DND-41 (cell line): ENCODE measurements at places on chromosomes 12 and 14.

- no peaks in the 10 kb centered on the region for H3K4me1 ChIP-seq
- no peak overlapping the region for H3K4me3 ChIP-seq
- no peak overlapping the region for H3K27ac ChIP-seq
- peaks cover 11% of the 10 kb centered on the region for H3K36me3 ChIP-seq
- no peak for DNase-seq
Measured at GRCh38 chr12:108783446-108783845, 52.1 kb upstream of the CORO1C start.

- no peak overlapping the region for H3K27ac ChIP-seq
- H3K27me3 ChIP-seq: no peaks in the 10 kb centered on the region
- H3K36me3 ChIP-seq: peaks cover 4% of the 10 kb centered on the region; the same call in 1 of the 2 replicates
- H3K4me1 ChIP-seq: peaks cover 50% of the 10 kb centered on the region
- no peak overlapping the region for H3K4me3 ChIP-seq
- no peak for DNase-seq
Measured at GRCh38 chr14:63895510-63895909, 42.7 kb downstream of the SYNE2 start.

- no peaks in the 10 kb centered on the region for H3K27me3 ChIP-seq
- no peak for DNase-seq
- H3K4me1 ChIP-seq: no peaks in the 10 kb centered on the region
Measured at GRCh38 chr14:35083530-35084150, 37.6 kb downstream of the FAM177A1 start.

GRCh38 chr12:127722611-127723010, 544.4 kb upstream of the TMEM132C start:
- DNase-seq: no peak
- no peak overlapping the region for H3K4me3 ChIP-seq
- H3K36me3 ChIP-seq: no peaks in the 10 kb centered on the region
- H3K4me1 ChIP-seq: no peaks in the 10 kb centered on the region
- H3K27ac ChIP-seq: no peak overlapping the region

DNA sequence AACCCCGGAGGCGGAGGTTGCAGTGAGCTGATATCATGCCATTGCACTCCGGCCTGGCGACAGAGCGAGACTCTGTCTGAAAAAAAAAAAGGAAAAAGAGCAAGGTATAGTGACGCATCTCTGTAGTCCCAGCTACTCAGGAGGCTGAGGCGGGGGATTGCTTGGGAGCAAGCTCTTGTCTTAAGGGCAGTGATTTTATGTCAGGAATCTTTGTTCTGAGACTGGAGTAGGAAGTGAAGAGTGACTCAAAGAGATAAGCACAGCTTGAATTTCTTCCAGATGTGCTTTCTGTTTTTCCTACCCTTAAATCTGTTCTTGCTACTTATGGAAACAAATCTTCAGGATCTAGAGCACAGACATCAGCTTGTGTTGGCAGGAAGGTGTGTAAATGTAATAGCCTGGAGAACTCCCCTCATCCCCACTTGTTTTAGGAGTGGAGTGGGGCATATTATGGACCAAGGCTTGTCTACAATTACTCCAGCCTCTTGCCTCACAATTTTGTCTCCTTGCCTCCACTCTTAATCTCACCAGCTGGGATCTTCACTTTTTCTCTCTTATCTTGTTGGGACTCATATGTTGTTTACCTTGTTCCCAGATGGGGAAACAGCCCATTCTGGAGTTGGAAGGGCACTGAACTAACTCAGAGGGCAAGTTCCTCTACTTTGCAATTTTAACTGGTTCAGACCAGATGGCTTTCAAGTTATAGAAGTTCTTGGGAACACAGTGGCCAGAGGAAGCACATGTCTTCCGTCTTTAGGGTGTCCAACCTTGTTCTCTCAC, 7.5 kb downstream of the TMED2 start:
- H3K27ac ChIP-seq: no peak overlapping the region
- H3K27me3 ChIP-seq: no peaks in the 10 kb centered on the region
- peaks cover 91% of the 10 kb centered on the region for H3K36me3 ChIP-seq
- no peak for DNase-seq
- peaks cover 30% of the 10 kb centered on the region for H3K4me1 ChIP-seq
- H3K4me3 ChIP-seq: no peak overlapping the region
